ENCODE measurements at places on chromosomes 2 and 18.

DNA sequence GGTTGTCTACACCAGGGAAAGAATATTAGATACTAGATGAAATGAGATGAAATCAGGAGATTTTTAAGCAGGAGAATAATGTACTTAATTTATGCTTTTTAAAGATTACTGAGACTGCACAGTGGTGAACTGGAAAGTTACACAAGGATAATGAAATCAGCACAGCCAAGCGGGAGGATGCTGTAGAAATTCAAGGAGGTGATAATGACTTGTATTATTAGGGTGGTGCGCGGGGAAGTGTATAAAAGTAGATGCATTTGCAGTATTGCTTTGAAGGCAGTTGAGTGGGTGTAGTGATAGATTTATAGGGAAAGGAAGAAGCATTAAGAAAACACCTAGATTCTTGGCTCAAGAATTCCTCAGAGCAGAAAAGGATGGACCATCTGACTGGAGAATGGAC is 359.5 kb upstream of the SPHKAP start:
- DNase-seq = no peak

DNA sequence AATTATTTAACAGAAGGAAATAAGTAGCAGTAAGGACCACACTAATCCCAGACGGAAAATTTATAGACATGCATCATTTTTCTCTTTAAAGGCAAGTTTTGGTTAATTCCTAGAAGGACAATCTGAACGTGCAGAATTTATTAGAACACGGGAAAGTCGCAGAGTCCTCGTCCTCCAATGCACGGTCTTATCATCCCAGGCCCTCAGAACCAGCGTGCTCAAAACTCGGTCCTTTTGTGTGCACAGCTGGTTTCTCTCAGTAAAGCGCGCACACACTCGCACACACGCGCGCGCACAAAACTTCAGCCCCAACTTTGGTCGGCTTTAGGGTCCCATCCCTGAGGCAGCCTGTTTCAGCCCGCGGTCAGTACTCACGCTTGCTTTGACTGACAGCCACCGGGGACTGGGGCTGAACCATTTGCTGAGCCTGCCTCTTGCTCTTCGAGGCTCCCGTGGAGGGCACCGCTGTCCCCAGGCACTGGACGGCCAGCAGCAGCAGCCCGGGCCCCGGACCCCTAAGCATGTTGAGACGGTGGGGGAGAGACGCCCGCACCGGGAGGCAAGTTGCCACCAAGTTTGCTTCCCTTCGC is 493 bp downstream of the FN1 start:
- peak; percentile 9 for DNase-seq

DNA sequence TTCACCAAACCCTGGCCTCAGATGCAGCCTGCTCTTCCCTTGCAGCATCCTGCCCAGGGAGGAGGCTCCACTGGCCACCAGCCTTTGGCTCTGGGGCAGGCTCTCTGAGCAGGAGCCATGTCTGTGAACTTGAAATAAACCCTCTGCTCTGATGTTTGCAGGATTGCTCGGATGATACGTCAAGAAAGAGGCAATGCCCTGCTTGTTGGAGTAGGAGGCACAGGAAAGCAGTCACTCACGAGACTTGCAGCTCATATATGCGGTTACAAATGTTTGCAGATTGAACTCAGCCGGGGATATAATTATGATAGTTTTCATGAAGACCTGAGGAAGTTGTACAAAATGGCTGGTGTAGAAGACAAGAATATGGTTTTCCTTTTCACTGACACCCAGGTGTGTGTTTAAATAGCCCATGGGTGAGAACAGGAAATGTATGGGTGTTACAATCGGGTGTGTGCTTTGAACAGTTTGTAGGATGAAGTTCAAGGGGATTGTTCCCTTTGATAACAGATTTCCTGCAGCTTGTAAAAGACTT is 177.9 kb downstream of the DNAH6 start:
- peak; percentile 25 for DNase-seq

GRCh38 chr2:239955989-239956817 is 68.9 kb downstream of the NDUFA10 start:
- no peak for DNase-seq

DNA sequence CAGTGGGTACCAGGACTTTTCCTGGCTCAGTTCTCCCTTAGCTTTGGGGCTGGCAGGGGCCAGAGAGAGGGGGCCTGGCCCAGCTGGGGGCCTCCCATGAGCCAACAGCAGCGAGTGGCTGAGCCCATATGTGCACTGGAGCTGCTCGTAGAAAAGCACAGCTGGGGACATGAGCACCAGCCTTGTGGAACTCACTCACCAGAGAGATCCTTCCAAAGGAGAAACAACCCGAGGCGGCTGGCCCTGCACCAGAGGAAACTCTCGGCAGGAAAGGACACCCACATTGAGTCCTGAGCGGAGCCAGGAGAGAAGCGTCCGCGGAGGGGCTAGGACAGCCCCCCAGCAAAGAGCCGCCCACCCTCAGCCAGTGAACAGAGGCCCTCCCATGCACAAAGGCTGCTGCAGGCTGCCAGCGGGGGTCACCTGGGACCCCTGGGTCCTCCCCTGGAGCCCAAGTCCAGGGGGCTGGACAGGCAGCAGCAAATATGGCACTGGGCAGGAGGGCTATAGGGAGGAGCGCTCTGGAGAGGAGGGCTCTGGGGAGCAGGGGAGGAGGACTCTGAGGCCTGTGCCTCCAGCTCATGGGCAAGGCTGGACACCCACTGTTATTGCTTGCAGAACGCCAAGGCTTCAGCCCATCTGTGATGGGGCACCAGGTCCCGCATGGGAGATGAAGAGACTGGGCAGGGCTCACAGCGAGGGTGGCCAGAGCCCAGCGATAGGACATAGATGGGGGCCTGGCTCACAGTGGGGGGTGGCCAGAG is 42.1 kb upstream of the SNED1 start:
- peak; percentile 3 for DNase-seq

GRCh38 chr2:67663776-67664175 is 266.6 kb downstream of the ETAA1 start:
- DNase-seq = no peak

DNA sequence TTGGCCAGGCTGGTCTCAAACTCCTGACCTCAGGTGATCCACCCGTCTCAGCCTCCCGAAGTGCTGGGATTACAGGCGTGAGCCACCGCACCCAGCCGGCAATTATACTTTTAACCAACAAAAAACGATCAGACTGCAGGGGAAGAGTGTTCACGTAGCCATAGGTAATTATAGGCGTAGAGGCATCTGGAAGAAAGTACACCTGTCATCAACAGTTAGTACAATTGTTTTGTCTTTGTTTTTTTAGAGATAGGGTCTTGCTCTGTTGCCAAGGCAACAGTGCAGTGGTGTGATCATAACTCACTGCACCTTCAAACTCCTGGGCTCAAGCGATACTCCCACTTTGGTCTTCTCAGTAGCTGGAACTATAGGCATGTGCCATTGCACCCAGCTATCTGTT is 20.0 kb downstream of the ST3GAL5 start:
- DNase-seq = no peak

GRCh38 chr2:88735853-88736252 is 44.4 kb downstream of the RPIA start:
- peak; percentile 44 for DNase-seq

GRCh38 chr2:121705958-121706357 is 30.7 kb downstream of the NIFK start:
- no peak for DNase-seq

GRCh38 chr2:78615956-78616355 is 409.5 kb upstream of the REG3G start:
- DNase-seq = no peak

DNA sequence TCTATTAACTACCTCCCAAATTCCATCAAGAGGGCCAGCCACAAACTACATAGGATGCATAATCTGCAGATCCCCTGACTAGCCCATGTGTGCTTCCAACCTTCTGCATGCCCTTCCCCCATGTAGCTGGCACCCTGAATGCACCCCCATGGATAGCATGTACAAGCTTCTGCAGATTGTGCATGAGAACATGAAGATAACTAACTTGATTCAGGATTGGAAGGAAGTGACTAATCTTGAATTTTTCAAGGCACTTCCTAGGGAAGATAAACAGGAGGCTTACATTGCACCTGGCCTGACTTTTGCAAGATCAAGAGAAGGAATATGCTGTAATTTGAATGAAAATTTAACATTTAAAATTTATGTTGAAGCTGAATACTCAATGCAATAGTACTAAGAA is 66.7 kb downstream of the CDC42EP3 start:
- no peak for DNase-seq

DNA sequence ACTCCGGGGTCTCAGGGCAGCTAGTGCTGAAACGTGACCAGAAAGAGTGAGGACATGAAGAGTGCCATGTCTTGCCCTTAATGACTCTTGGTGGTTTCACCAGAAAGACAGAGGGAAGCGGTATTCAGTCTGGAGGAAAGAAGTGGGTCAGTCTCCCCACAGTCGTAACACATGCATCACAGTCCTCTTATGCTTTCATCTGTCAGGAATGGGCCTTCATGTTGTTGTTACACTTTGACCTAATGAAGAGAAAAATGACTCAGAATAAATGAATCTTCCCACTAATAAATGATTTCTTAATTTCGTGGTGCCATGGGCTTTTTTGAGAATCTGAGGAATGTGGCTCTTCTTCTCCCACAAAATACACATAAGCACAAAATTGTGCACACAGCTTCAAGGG is 103.2 kb downstream of the SLC8A1 start:
- no peak for DNase-seq

- no peak for DNase-seq
These were observed 6.6 kb downstream of the GAREM2 start for GRCh38 chr2:26179446-26179913.

All from activated CD4-positive, alpha-beta memory T cell treated with anti-CD3 and anti-CD28 coated beads for 36 hours (primary cell).